ENCODE measurements at places on chromosomes 3 and 15.
A peak's percentile ranks its signal among the peaks of the same experiment; 100 is the strongest.

GRCh38 chr15:83379579-83379959 lies 67.6 kb upstream of the SH3GL3 start:
- DNase-seq: peak; percentile 90

GRCh38 chr3:25423780-25424588 lies 4.1 kb upstream of the RARB start:
- DNase-seq: no peak

- DNase-seq: no peak
Measured at GRCh38 chr3:187360596-187360995, 7.6 kb upstream of the RTP4 start.

DNA sequence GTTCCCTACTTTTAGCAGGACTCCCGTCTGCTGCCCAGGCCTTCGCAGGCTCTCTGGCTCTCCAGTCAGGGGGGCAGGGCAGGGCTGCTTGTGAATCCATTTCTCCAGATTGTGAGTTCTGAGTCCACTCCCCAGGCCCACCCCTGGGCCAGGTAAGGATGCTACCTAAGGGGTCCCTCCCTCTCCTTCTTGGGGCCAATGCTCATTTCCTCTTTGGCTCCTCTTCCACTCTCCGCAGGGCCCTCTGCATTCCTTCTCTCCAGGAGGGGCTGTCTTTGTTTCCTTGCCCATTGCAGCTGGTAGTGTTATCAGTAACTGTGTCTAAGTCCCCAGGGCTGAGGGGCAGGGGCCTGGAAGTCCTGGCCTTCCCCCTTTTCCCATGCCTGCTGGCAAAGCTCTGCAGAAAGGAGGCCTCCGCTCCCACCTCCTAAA lies 13.0 kb upstream of the CACNA2D2 start:
- DNase-seq: no peak

DNA sequence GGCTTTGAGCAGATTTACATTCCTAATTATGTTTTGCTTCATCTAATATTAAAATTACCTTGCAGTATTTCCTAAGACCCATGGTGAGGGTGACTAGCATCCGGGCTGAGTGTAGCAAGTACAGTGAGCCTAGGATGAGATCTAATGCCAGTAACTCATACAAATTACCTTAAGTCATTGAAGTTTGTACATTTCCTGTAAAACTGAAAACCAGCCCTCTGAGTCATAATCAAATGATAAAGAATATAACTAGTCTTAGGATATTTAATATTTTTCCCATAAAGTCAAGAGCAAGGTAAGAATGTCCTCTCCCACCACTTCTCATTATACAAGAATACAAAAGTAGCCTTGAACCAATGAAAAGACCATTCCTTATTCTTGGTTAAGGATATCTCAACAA lies 54.8 kb upstream of the CHRM5 start:
- DNase-seq: no peak

DNA sequence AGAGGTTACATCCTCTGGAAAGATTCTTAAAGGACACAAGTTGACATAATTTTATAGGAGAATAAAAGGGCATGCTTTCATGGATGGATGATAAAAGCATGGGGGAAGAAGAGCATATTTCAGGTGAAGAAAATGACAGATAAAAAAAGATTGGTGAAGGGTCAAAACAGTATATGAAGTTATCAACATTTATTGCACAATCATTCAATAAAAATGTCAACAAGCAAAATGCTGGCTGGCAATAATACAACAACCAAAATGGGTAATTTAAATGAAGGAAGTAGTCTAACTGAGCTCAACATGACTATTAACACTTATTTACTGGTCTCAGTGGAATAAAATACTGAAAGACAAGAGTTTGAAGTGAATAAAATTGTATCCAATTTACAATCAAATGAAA lies 696.7 kb downstream of the SQOR start:
- DNase-seq: no peak

- no peak for DNase-seq
Measured at GRCh38 chr3:189712906-189713483, 81.8 kb downstream of the TP63 start.

- no peak for DNase-seq
Measured at GRCh38 chr3:29083676-29084075, 197.2 kb upstream of the RBMS3 start.

DNA sequence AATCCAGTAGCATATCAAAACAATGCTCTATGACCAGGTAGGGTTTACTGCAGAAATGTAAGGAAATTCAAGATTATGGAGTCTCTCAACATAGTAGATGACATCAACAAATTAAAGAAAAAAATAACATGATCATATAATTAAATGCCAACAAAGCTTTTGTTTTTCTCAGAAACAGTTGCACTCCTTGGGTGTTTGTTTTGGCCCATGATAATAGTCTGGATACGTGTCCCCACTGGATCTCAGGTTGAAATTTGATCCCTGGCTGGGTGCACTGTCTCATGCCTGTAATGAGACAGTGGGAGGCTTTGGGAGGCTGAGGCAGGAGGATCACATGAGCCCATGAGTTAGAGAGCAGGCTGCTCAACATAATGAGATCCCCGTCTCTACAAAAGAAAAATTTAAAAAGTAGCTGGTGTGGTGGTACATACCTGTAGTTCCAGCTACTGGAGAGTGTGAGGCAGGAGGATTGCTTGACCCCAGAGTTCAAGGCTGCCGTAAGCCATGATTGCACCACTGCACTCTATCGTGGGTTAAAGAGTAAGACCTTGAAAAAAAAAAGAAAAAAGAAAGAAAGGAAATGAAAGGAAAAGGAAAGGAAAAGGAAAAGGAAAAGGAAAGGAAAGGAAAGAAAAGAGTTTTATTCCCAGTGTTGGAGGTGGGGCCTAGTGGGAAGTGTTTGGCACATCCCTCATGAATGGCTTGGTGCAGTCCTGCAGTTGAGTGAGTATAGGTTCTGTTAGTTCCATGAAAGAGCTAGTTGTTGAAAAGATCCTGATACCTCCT lies 53.3 kb upstream of the FOXB1 start:
- no peak for DNase-seq

DNA sequence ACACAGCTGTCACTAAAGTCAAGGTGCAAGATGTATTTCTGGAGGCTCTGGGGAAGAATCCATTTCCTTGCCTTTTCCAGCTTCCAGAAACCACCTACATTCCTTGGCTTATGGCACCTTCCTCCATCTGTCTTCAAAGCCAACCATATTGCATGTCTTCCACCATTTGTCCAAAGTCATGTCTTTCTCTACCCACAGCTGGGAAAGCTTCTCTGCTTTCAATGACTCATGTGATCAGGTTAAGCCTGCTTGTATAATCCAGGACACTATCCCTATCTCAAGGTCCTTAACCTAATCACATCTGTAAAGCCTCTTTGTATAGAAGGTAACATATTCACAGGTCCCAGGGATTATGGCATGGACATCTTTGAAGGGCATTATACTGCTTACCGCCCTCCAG lies 14.2 kb downstream of the ARHGAP31 start:
- peak; percentile 13 for DNase-seq
